Cardiac muscle cell (in vitro differentiated cells and primary cell): ENCODE measurements at places on chromosomes 12 and 14.

DNA sequence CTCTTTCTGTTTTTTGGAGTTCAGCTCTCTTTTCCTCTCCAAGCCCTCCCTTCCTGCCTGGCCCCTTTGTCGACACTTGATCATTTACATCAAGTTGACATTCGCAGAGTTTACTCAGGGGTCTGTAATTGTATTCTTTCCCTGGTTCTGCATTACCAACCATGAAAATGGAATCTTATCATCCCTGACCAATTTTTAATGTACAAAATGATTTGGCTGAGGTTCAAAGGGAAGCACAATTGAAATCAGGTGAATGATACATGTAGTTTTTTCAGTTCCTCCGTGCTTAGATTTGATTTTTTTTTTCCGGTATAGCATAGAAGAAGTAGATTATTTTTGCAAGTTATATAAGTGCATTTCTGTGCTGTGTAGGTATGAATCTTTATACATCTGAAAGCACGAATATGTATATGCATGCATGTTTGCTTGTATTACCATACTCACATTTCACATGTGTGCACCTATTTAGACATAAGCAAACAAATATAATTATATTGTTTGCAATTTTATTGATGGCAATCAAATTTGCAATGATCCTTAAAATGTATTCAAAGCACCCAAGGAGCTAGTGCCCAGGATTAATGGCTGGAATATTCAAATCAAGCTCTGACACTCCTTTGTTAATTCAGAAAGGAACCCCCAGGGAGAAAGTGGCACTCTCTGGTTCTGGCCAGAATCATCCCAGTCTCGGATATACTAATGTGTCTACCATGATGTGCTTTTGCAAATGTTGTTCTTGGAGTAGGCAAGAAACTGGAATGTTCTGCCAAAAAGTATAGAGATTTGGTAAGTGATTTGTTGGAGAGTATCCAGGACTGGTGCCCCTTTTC lies 189.3 kb downstream of the VRK1 start:
- no peak for DNase-seq

DNA sequence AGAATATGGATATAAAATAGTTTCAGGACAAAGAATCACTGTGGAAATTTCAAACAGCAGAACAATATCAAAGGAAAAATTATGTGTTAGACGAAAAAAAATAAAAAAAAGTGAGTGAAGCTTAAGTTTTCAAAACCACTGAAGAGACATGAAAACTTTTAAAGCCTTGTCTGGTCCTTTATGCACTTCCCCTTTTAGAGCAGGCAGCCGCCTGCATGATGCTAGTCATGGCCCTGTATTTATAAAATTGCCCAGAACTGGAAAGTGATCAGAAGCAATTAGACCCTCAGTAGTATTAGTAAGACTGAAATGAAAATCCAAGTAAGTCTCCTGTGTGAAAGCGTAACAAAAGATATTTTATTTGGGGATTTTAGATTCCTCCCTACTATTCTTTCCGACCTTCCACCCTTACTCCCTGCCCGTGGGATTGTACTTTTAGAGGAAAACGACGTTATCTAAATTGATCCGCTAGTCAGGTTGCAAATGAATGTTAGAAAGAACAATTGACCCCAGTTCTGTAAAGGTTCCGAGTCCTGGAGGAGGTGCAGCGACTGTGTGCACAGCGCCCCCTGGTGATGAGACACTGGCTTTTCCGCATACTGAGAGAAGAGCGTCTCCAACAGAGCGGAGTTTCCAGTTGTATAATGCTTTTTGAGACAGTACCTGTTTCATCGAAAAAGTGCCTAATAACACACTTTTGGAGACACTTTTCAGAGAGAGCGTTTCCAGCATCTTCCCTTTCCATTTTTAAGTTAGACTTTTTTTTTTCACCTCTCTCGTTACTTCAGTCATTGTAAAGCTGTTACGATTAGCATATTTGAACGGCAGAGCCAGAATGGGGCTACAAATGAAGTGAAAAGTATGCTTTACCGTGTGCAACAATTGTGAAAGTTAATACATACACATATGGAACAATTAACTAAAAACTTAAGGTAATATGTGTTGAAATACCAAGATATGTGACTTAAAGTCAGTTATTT lies 12.4 kb downstream of the MGST1 start:
- DNase-seq, result peak; percentile 78

DNA sequence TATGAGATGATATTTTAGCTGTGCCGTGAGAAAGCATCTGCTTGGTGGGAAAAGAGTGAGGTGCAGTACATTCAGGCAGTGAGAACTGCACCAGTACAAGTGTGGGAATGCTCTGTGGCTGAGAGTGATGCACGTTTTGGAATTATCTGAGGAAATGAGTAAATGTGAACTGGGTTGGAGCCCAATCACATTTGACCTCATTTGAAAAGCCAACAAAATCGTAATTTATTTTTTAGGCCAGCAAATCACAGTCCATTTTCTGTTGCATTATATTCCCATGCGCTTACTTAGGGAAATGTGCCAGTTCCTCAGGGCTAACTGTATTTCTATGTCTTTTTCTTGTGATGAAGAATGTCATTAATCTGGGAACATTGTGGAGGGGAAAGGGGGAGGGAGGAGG lies 77.3 kb downstream of the SNAPC1 start:
- no peak for DNase-seq

DNA sequence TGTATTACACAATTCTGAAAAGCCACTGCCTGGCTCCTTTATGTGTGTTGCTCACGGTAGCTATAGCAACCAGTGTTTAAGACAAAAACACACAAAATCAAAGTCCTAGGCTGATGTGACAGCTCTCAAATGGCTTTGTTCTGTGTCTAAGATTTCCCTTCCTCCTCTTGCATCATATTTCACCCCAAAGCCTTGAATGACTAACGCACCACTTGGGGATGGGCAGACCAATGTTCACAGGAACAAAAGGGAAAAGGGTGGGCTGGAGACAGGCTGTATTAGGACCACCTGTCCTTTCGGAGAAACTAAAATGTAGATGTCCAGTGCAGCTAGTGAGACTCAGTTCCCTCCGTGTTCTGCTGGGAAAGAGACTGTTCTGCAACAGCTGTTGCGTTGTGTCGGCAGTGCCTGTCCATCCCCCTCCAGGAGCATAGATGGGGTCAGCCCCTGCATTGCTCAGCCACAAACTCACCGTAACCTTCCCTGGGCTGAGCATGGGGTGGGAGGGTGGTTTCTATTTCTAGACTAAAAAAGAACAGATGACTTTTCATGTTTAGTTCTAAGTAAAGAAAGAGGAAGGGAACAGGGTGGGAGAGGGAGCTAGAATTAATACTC lies 26.8 kb upstream of the DAAM1 start:
- peak; percentile 34 for DNase-seq

DNA sequence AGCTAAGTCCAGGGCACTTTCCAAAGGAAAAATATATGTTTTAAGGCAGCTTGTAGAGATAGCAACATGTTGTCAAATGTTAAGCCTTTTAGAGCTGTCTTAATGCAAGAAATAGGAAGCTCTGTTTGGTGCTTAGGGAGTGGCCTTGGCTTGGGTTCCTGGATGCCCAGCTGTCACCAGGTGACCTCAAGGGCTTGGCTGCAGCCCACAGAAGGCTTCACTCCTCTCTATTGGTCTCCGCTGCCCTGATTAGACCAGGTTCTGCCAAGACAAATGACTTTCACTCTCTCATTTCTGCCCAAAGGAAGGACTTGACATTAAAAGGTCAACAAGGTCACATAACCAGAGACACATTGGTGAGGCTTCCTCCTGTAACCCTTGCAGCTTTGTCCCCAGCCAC lies 76.8 kb downstream of the WSCD2 start:
- DNase-seq, result no peak

- DNase-seq, result peak; percentile 61
Observed at GRCh38 chr14:105281371-105282097, 19.3 kb downstream of the BRF1 start.

DNA sequence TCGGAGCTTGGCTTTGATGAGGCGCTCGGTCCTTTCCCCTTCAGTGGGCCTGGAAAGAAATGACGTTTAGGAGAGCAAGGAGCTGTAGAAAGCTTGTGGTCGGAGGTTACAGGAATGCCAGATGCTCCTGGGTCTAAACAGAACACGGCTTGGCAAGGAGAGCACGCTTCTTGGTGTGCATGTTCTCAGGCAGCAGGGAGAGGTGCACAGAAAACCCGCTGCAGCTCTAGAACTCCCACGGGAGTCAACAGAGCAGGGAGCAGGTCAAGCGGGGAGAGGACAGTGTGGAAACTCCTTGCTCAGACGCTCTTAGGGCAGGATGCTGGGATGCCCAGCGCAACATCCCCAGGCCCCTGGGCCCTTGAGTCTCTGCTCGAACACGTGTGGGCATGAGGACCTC lies 51.0 kb downstream of the SSH1 start:
- no peak for DNase-seq

GRCh38 chr14:93105362-93105761 lies 10.4 kb downstream of the ITPK1 start:
- DNase-seq, result peak; percentile 85

DNA sequence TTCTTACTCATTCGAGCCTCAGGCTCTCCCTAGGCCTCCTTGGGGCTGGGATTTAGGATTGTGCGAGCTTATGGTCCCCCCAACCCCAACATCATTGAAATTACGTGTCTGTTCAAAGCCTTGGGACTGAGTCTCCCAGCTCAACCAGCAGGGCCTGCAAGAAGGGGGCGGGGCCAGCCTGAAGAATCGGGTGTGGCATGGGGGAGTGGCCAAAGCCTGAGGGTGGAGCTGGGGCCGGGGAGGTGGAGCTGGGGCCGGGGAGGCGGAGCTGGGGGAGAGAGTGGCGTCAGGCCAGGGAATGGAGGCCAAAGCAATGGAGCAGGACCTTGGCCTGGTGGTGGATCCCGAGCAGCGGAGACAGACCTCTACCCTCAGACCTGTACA lies 24.3 kb upstream of the HSPB8 start:
- DNase-seq, result no peak

DNA sequence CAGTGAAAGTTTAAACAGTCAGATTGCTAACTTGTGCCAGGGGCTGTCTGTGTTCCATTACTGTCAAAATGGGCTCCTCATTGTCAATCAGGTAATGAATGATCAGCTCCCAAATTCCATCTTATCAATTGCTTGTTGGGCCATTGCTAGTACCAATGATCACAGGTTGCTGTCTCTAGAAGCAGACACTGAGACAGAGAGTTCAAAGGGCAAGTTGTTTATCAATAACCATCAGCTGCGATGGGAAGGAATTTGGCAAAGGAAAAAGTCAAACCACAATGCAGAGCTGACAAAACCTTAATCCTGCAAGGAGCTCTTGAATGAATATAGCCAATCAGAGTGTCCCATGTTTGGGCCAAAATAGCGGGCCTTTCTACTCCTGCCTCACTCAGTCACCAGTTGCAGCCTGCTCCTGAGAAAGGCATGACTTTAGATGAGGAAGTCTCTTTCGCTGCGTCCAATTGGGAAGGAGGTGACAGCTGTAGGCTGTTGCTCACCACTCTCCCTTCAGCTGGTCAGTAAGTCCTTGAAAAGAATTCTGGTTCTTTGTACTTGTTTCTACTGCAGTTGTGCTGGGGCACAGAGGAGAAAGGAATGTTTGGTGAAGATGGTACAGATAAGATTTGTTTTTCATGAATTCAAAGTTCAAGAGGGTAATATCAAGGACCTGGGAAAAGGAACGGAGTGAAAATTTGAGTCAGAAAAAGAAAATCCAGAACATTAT lies 179.2 kb upstream of the PDE3A start:
- DNase-seq, result peak; percentile 57

DNA sequence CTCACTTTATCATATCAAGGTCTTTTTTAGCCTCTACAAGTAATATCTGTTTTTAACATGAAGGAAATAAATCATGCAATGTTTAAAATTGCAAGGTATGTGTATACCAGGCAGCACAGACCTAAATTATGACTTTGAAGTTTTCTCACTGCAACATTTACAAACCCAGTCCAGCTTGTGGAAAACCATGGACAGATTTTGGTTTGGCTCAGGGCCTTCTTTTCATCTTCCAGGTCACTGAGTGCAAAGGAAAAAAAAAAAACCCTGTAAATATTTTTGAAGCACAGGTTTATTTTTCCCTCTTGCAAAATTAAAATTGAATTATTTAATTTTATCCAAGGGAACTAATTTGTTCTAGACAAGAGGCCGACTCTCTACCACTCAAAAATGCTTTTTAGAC lies 13.8 kb downstream of the MGP start:
- DNase-seq, result no peak

DNA sequence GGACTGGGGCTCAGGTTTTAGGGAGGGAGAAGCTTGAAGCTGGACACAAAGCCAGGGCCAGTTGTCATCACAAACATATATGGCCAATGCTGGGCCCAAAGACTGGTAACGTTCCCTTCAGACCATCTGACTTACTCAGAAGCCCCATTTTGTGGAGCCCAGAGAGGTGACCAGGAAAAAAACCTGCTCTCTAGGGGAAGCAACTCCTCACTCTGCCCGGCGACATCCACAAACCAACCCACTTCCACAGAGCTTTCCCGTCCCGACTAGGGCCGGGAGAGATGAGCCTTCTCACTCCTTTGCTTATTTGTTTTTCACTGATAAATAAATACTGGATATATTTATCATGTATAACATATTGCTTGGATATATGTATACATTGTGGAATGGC lies 180.9 kb upstream of the RTL1 start:
- no peak for DNase-seq

DNA sequence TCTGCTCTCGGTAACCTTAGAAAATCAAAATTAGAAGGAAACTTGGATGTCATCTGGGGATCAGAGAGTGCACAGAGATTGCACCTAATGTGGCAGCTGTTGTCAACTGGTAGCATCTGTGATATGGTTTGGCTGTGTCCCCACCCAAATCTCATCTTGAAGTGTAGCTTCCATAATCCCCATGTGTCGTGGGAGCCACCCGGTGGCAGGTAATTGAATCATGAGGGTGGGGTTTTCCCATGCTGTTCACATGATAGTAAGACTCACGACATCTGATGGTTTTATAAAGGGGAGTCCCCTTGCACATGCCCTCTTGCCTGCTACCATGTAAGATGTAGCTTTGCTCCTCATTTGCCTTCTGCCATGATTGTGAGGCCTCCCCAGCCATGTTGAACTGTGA lies 127.7 kb upstream of the SRRM4 start:
- DNase-seq, result no peak

GRCh38 chr12:6452245-6452943 lies 552 bp downstream of the TAPBPL start:
- DNase-seq, result peak; percentile 15
